ENCODE measurements at places on chromosomes 3 and 15. TPM values are rescaled to one million over a fixed set of nuclear protein-coding genes. Genes with fewer than 3 reads are reported as not detected.

DNA sequence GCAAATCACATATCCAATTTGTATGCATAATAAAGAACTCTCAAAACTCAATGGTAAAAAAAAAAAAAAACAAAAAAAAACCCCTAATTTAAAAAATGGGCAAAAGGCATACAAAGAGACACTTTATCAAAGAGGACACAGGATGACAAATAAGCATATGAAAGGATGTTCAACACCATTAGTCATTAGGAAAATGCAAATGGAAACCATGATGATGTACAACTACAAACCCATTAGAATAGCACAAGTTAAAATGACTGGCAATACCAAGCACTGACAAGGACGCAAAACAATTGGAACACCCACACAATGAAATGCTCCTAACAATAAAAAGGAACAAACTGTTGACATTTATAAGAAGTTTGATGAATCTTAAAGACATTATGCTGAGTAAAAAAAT is 63.4 kb upstream of the ADAMTS17 start:
- peaks cover 10% of the 10 kb centered on the region for H3K27me3 ChIP-seq
- no peaks in the 10 kb centered on the region for H3K4me1 ChIP-seq
- no peak for DNase-seq

- no peak overlapping the region for H3K27ac ChIP-seq
- no peak for DNase-seq
- H3K4me3 ChIP-seq, result no peak overlapping the region
- H3K36me3 ChIP-seq, result peaks cover 3% of the 10 kb centered on the region
Observed at GRCh38 chr3:52874160-52874701, 23.1 kb downstream of the STIMATE start.

PPP1R14D gene
- not detected for total RNA-seq

DUOX1 gene
- not detected for total RNA-seq

DNA sequence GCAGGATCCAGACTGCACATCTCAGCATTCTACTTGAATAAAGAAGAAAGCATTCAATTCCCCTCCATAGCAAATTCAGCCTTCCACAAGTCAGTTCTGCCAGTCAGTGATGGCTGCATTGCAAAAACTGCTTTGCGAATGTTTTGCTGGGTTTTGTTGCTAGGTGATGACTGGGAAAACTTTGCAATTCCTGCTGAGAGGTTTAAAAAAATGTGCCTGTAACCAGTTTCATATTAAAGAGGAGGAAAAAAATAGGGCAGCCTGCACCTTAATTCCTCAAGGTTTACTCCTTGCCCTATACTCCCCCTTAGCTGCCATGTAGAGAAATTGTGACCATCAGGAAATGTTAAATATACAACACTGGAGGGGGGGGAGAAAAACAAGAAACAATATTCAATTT is 225.6 kb upstream of the ATP11B start:
- H3K27me3 ChIP-seq, result peaks cover 2% of the 10 kb centered on the region
- H3K4me1 ChIP-seq, result peaks cover 4% of the 10 kb centered on the region
- H3K36me3 ChIP-seq, result no peaks in the 10 kb centered on the region

OR5K2 gene
- not detected for total RNA-seq

ANP32A gene
- 117 TPM for total RNA-seq

DNA sequence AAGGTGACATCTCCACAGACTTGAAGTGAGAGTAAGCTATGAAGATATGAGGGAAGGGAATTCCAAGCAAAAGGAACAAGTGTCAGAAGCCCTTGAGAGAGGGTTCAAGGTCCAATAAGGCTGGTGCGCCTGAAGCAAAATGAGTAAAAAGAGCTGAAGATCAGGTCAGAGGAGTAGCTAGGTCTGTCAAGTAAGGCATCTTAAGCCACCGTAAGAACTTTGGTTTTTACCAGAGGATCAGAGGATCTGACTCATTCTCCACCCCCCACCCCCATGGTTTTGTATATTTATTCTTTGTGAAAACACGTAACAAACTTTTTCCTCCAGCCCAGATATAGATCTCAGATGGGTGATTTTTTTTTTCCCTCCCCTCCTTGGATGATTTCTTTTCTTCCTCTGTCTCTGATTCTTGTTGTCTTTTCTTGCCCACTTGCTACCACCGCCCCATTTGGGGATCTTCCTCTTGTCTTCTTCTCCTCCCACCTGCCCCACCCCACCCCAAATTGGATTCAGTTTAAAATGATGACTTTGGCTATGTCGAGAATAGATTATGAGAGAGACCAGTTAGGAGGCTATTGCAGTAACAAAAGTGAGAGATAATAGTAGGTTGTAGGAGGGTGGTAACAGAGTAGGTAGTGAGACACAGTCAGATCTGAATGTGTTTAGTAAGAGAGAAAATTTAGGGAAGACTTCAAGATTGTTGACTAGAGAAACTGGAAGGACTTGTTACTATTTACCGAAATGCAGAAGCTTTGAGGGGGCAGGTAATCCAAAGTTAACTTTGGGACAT is 6.1 kb downstream of the TRMT10C start:
- peaks cover 18% of the 10 kb centered on the region for H3K4me1 ChIP-seq
- H3K36me3 ChIP-seq, result peaks cover 13% of the 10 kb centered on the region
- no peak for DNase-seq
- no peak overlapping the region for H3K27ac ChIP-seq
- H3K4me3 ChIP-seq, result no peak overlapping the region

TMEM45A gene
- 72.3 TPM for total RNA-seq

GRCh38 chr3:123089611-123090331 is 22.9 kb downstream of the PDIA5 start:
- H3K36me3 ChIP-seq, result peaks cover 21% of the 10 kb centered on the region
- peak overlapping the region; percentile 65 for H3K27ac ChIP-seq
- no peak for DNase-seq
- no peak overlapping the region for H3K4me3 ChIP-seq
- no peaks in the 10 kb centered on the region for H3K27me3 ChIP-seq
- peaks cover 73% of the 10 kb centered on the region for H3K4me1 ChIP-seq

GRCh38 chr15:83970295-83970890 is 265.2 kb upstream of the GOLGA6L4 start:
- H3K4me3 ChIP-seq, result no peak overlapping the region
- no peak overlapping the region for H3K27ac ChIP-seq
- no peaks in the 10 kb centered on the region for H3K36me3 ChIP-seq
- no peak for DNase-seq
- H3K4me1 ChIP-seq, result no peaks in the 10 kb centered on the region

TRIM59 gene
- 25.5 TPM for total RNA-seq

SHC4 gene
- total RNA-seq, result 61.8 TPM

GRCh38 chr15:68592054-68592453 is 13.3 kb downstream of the CORO2B start:
- peak overlapping the region; percentile 78 for H3K27ac ChIP-seq
- no peak for DNase-seq
- H3K36me3 ChIP-seq, result no peaks in the 10 kb centered on the region
- H3K4me1 ChIP-seq, result peaks cover 85% of the 10 kb centered on the region
- no peak overlapping the region for H3K4me3 ChIP-seq
- H3K27me3 ChIP-seq, result no peaks in the 10 kb centered on the region

GRCh38 chr3:108455212-108455705 is 55.1 kb downstream of the MYH15 start:
- no peak for DNase-seq
- H3K4me3 ChIP-seq, result no peak overlapping the region
- no peaks in the 10 kb centered on the region for H3K36me3 ChIP-seq
- H3K27ac ChIP-seq, result no peak overlapping the region
- no peaks in the 10 kb centered on the region for H3K4me1 ChIP-seq
- no peaks in the 10 kb centered on the region for H3K27me3 ChIP-seq

DNA sequence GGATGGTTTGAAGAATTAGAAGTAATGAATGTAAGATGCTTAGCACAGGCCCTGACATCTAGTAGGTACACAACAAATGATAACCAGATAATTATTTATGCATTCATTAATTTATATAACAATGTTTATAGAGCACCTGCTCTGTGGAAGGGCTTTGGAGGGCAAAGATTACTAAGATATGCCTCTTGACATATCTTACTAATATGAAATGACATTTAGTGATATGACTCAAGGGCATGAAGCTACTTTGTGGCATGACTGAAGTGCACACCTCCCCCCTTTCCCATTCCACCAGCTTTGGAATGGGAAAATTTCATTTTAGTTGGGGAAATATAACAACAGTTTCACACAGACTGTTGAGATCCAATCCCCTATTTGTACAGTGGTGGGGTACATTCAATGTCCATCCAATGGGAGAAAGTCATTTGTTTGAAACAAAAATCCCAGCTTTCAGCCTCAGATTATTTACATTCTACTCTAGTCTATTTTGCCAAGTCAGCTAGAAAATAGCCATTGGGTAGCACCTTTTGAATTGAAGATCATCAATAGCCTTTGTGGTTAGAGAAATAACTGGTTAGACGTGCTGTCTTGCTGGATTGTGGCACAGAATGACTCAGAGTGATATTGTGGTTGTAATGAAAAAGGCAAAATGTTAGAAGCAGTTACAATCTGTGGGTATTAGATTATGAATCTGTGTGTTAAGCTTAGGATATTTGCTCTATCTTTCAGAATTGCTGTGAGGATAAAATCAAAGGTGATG is 72.9 kb downstream of the MOBP start:
- no peak overlapping the region for H3K27ac ChIP-seq
- H3K4me3 ChIP-seq, result no peak overlapping the region
- DNase-seq, result no peak
- H3K4me1 ChIP-seq, result no peaks in the 10 kb centered on the region
- peaks cover 14% of the 10 kb centered on the region for H3K27me3 ChIP-seq

GRCh38 chr3:48180531-48181253 is 7.5 kb downstream of the CDC25A start:
- H3K36me3 ChIP-seq, result peaks cover 26% of the 10 kb centered on the region
- no peak for DNase-seq
- H3K27ac ChIP-seq, result no peak overlapping the region
- H3K4me1 ChIP-seq, result no peaks in the 10 kb centered on the region
- no peak overlapping the region for H3K4me3 ChIP-seq

GRCh38 chr15:88262064-88262463 is 5.5 kb upstream of the NTRK3 start:
- peaks cover 65% of the 10 kb centered on the region for H3K27me3 ChIP-seq
- H3K36me3 ChIP-seq, result peaks cover 2% of the 10 kb centered on the region
- H3K27ac ChIP-seq, result no peak overlapping the region
- no peak for DNase-seq
- peaks cover 9% of the 10 kb centered on the region for H3K4me1 ChIP-seq

AVEN gene
- total RNA-seq, result 16.5 TPM

- peaks cover 61% of the 10 kb centered on the region for H3K4me1 ChIP-seq
- no peak for DNase-seq
- peaks cover under 1% of the 10 kb centered on the region for H3K36me3 ChIP-seq
- H3K27me3 ChIP-seq, result no peaks in the 10 kb centered on the region
- H3K4me3 ChIP-seq, result peak overlapping the region; percentile 32
Observed at GRCh38 chr3:141243271-141243707, 11.7 kb downstream of the PXYLP1 start.

GRCh38 chr15:26132811-26133210 is 269.7 kb upstream of the ATP10A start:
- no peaks in the 10 kb centered on the region for H3K4me1 ChIP-seq
- H3K27ac ChIP-seq, result no peak overlapping the region
- no peak overlapping the region for H3K4me3 ChIP-seq
- DNase-seq, result no peak
- H3K36me3 ChIP-seq, result no peaks in the 10 kb centered on the region

DNA sequence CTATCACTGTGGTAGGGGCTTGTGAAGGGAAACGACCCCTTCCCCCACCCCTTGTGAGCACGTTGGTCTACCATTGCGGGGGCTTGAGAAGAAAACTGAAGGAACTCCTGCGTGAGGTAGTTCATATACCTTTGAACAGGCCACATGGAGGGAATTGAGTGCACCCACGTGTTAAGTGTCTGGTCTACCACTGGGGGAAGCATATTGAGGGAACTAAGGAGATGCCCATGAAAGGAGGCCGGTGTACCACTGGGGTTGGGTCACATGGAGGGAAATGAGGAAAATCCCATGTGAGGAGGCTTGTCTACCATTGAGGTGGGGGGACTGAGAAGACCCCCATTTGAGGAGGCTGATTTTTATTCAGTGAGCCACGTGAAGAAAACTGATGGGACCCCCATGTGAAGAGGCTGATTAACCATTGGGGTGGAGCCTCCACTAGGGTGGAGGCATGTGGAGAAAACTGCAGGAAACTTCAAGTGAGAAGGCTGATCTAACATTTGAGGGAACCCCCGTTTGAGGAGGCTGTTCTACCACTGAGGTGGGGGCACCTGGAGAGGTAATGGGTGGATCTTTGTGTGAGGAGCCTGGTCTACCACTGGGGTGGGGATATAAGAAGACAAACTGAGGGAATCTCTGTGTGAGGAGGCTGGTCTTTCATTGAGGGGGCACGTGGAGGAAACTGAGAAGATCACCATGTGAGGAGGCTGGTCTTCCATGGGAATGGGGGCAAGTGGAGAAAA is 163.2 kb downstream of the FBLN2 start:
- no peak overlapping the region for H3K27ac ChIP-seq
- peaks cover 23% of the 10 kb centered on the region for H3K27me3 ChIP-seq
- H3K36me3 ChIP-seq, result no peaks in the 10 kb centered on the region
- no peak overlapping the region for H3K4me3 ChIP-seq

RGMA gene
- total RNA-seq, result 26.2 TPM

- no peak overlapping the region for H3K27ac ChIP-seq
- H3K4me1 ChIP-seq, result peaks cover 7% of the 10 kb centered on the region
- no peak overlapping the region for H3K4me3 ChIP-seq
- H3K36me3 ChIP-seq, result no peaks in the 10 kb centered on the region
- peaks cover 30% of the 10 kb centered on the region for H3K27me3 ChIP-seq
Observed at GRCh38 chr3:45311327-45311726, 77.0 kb upstream of the LARS2 start.

GPR62 gene
- total RNA-seq, result 0.19 TPM

GRCh38 chr15:45200799-45201556 is 13.2 kb upstream of the SHF start:
- no peak overlapping the region for H3K4me3 ChIP-seq
- no peak for DNase-seq
- no peaks in the 10 kb centered on the region for H3K36me3 ChIP-seq
- H3K27me3 ChIP-seq, result no peaks in the 10 kb centered on the region

GRCh38 chr15:63166219-63166618 is 8.9 kb upstream of the RPS27L start:
- H3K27ac ChIP-seq, result no peak overlapping the region
- no peaks in the 10 kb centered on the region for H3K36me3 ChIP-seq
- H3K4me1 ChIP-seq, result peaks cover 7% of the 10 kb centered on the region
- H3K27me3 ChIP-seq, result no peaks in the 10 kb centered on the region

ITGB5 gene
- total RNA-seq, result 498 TPM

CFAP161 gene
- total RNA-seq, result not detected

TMC3 gene
- total RNA-seq, result not detected

DNA sequence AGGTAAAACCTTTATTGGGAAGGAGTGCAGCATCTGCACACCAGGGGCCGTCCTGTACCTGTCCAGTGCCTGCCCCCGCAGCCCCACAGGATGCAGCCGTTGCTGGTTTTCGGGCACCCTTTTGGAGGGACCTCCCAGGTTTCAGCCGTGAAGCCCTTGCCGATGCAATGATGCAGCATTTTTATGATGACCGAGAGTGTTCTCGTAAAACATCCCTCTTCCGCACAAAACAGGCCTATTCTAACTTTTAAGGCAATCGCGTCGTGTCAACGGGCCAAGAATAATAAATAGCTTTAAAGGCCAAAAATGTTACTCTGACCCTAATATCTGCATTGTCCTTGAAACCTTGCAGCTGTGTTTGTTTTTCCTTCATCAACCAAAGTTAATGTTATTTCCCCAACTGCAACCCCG is 126.1 kb downstream of the LRRK1 start:
- peak; percentile 59 for DNase-seq
- H3K4me3 ChIP-seq, result no peak overlapping the region
- no peaks in the 10 kb centered on the region for H3K27me3 ChIP-seq

WDR82 gene
- 73.0 TPM for total RNA-seq

Measured in chondrocyte (in vitro differentiated cells).